Stimulated activated CD8-positive, alpha-beta memory T cell treated with anti-CD3 and anti-CD28 coated beads, Interleukin-7, amount 100 ng/mL, for 24 hours (primary cell): ENCODE measurements at places on chromosomes 1 and 21.

GRCh38 chr1:10253755-10254154 is 43.4 kb downstream of the KIF1B start:
- no peak for DNase-seq

- peak; percentile 32 for DNase-seq
These were observed 37.0 kb downstream of the CAPN8 start for GRCh38 chr1:223628233-223629125.

DNA sequence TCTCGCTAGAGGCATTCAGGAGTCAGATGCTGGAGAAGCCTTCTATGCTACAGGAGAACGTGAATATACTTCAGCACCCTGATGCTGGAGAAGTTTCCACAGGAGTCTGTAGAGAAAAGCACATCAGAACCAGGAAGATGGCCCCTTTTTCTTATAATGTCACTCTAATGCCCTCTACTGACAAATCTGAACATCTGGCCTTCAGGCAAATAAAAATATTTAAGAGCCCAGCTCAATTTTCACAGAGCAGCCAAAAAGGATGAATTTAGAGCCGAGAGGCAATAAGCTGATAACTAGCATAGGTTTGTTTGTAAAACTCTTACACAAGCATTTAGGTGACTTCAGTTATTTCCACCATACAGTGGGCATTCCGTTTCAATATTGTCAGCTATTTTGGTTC is 3.8 kb upstream of the RRP15 start:
- DNase-seq: no peak

- no peak for DNase-seq
These were observed 11.6 kb downstream of the AHDC1 start for GRCh38 chr1:27592232-27592930.

DNA sequence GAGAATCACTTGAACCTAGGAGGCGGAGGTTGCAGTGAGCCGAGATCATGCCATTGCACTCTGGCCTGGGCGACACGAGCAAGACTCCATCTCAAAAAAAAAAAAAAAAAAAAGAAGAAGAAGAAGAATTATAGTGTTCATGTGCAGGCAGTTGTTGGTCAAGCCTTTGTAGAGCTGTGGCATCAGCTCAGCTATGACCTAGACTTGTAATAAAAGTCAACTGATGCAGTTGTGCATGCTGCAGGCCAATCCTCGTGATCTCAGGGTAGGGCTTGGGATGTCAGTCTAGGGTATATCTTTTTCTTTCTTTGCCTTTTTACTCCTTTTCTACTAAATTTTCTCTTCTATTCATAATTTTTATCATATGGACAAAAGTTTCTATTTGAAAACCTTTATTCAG is 76.2 kb downstream of the C1orf21 start:
- DNase-seq: no peak

- no peak for DNase-seq
These were observed 9.6 kb upstream of the ADORA1 start for GRCh38 chr1:203117611-203118575.

DNA sequence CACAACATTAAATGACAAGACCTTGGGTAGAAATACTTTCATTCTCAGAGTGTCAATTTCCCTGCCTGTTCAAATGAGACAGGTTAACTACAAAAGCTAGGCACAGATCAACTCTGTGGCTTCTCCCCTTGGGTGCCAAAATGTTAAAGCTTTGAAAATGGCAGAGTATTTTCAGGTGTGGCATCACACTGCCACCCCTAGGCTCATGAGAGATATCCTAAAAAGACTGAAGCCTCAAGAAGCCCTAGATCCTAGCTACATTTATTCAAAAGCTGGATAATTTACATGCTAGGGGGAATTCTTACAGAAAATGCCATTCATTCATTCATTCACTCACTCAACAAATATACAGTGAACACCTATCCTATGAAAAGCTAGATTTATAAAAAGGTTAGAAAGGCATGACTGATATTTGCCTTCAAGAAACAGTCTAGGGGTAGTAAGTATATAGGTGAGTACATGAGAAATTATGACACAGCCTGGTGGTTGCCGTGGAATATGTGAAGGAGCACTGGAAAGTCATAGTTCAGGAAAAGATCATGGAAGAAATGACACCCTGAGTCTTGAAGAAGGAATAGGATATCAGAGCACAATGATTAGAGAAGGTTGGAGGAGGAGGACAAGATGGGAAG is 15.9 kb upstream of the RAB4A start:
- no peak for DNase-seq

GRCh38 chr1:227793079-227793947 is 22.2 kb upstream of the PRSS38 start:
- no peak for DNase-seq

DNA sequence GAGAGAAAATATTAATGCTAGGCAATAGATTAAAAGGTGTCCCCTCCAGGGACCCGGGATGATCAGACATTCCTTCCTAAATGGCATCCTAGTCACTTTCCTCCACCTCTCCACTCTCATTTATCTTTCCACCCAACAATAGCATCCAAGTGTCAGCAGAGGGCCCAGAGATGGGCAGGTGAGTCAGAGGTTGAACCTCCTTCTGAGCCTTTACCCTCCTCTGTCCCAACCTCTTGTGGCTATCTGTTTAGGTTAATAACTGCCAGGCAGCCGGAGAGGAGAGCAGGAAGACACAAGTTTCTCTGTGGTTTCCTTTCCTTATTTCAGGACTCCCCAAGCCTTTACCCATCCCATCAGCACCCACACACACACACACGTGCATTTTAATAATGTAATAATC is 4.1 kb downstream of the GJA5 start:
- no peak for DNase-seq

GRCh38 chr1:87131809-87132283 is 196.8 kb upstream of the LMO4 start:
- DNase-seq: peak; percentile 61

DNA sequence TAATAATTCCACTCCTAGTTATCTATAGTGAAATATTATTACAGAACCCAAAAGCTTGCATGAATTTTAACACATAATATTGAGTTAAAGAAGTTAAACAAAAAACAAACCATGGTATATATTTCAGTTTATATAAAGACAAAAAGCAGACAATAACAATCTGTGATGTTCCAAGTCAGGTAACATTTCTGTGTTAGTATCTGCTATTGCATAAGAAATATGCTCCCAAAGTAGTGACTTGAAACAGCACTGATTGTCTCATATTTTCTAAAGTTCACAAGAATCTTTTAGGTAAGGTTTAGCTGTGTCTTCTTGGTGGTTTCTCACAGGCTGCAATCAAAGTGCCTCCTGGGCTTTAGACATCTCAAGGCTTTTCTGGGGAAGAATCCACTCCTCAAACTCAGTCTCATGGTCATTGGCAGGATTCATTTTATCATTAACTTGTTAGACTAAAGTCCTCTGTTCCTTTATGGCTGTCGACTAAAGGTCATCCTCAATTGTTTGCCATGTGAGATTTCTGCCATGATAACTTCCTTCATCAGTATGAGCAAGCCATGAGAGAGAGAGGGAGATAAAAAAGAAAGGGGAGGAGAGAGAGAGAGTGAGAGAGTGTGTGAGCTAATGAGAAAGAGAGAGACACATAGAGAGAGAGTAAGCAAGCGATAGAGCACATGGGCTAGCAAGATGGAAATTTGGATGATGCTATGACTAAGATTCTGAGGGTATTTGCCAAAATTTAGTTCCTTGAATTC is 19.9 kb downstream of the GBP1 start:
- no peak for DNase-seq

DNA sequence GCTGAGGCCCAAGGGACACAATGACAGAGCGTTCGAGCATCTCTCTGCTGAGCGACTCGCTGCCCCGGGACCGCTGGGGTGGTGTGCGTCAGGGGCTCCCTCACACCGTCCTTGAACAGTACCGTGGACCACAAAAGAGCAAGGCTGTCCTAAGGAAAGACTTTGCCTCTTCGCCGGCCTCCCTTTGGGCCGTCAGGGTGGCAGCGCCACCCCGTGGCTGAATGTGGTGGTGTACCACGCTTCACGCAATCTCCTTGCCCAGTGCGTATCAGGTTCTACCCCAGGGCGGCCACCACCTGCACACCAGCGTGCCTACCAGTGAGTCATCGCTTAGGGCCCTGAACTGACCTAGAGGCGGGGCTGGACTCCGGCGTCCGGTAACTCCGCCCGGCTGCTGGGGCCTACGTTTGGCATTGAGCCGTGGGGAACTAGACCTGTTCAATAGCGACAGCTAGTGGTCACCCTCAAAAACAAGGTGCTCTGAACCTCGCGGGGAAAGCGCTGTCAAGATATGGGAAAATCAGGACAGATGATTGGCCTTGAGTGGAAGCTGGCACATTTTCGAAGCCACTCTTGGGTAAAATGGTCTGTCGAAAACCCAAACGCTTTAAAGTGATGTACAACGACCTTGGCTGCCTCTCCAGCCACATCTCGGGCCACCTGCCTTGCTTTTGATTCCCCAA is 8.1 kb upstream of the TRAF3IP3 start:
- peak; percentile 75 for DNase-seq

DNA sequence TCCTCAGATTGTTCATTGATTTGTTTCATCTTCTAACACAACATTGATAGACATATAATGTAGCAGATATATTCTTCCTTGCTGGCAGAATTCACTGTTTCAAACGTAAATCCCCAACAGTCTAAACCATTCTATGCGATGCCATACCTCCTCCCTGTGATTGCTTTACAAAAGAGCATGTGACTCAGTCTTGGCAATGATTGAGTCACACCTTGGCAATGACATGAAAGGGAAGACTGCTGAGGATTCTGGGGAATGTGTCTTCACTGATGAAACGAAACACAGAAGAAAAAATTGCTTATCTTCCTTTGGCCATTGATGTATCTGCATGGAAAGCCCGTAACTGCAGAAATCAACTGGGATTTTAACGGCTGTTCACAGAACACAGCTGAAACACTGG is 409.6 kb upstream of the ZRANB2 start:
- DNase-seq: no peak

DNA sequence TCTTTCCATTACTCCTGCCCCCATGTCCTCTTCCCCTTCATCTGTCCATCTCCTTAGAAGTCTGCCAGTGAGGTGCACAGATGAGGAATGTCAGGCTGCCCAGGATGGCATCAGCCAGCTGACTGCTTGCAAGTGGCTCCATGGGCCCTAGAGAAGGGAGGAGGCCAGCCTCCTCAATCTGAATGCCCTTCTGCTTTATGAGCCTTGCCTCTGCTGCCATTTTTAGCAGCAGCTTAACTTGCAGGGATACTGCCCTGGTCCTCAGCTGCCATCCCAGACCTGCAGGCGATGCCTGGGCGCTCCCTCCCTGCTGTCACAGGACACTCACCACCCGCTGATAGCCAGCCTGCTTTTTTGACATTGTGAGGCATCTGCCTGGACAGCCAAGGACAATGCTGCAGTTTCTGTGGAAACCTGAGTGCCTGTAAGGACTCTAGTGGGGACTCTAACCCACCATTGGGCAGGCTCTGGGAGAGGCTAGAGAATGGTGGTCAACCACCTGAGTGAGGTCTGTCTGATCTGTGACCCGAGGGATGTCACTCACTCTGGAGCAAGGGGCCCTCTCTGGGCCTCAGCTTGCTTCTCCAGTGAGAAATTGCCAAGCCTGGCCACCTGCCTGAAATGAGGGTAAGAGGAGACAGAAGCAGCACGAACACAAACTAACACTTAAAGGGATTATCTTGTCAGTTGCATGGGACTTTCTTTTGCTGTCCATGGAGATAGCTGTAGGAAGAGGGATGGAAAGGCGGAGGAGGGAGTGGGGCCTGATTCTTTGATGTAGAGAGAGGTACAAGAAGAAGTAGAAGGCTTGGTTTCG is 185.0 kb downstream of the MIS18A start:
- no peak for DNase-seq

- DNase-seq: no peak
These were observed 803.2 kb downstream of the PLA2G4A start for GRCh38 chr1:187631984-187632383.

DNA sequence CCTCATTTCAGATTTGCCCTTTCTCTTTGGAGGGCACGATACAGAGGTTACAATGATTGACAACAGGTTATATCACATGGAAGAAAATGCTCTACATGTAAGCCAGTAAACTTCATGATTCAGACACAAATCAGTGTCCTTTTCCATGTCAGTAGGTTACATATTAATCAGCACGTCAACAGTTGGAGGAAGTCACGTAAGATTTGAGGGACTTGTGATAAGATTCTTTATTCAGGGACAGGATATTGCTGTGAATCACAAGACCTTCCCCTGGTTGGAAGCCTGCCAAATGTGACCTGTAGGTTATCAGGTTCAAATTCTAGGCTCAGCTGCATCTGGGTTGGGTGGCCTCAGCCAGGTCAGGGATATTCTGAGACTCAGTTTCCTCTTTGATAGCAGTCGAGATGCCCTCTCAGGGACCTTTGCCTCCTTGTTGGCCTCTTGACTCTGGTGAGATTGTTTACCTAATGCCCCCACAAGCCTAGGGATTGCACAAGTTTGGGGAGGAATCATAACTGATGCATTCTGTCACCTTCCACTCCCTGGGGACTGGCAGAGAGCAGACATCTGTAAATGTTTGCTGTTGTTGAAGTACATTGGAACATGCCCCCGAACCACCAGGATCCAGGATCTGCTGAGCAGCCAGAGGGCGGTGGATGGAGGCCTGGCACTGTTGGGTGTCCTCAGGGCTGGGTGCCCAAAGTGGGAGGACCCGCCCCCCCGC is 31.9 kb downstream of the SERINC2 start:
- no peak for DNase-seq

- DNase-seq: no peak
These were observed 381.0 kb downstream of the TTLL7 start for GRCh38 chr1:83617883-83618282.

DNA sequence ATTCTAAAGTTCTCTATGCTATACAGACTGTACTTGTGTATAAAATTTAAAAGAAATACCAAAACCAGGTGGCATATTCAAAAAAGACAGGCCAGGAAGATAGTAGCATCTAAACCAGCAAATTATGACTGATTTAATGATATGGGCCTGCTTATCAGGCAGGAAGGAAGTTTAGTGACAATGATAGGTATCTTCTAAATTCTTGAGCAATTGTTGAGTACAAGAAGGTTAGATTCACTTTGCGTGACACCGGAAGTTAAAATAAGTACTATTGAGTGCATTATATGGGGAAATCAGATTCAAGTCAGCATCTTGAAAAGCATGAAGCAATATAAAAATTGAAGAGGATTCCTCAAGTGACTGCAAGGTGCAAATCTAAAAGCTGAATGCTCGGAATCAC is 186.8 kb upstream of the RGS18 start:
- no peak for DNase-seq

DNA sequence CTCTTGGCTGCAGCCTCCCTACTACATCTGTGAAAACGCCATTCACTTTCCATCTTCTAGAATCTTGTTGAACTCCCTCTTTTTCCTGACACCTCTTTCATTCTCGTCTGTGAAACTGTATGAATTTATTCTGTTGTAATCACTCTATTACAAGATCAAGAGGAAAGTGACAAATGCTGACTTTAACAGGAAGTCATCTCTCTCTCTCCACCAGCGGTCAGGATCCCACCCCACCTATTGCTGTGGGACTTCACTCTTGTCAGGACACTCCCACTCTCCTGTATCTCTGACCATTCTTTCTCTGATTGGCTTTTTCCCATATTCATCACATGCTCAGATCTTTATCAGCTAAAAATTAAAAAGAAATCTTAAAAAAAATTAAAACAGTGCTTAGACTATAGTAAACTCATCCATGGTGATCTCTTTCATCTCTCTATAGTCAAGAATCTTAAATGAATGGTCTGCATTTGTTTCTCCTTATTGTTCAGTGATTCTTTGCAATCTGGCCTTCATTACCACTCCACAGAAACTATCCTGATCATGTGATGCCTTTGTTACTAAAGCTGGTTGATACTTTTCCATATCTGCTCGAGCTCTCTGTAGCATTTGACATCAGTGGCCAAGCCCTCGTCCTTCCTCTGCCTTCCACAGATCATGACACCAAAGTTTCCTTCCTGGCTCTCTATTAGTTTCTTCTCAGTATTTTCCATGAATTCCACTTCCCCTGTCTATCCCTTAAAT is 113.6 kb downstream of the UCHL5 start:
- no peak for DNase-seq
